ENCODE measurements at places on chromosomes 11 and 22.

DNA sequence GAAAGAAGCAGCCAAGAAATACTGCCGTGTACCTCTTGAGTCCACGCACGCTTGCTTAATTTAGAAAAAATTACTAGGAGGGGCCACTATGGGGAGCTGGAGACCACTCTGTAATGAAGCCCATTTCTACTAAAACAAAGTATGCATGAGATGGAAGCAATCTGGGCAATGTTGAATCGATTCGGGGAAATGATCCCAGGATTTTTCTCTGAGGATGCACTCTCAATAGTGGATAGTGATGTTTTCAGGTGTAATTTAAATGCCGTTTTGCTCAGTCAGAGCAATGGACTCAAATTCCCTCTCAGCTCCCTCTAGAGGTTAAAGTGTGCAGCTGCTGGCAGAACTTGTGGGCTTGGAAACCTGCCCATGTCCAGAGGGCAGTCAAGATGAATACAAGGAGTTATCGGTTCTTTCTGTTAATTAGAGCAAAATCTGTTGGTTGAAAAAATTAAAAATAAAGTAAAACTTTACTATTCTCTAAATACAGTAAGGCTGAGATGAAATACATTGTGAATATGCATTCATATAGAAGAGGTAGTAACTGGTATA is 64.1 kb downstream of the ME3 start:
- no peak for DNase-seq

DNA sequence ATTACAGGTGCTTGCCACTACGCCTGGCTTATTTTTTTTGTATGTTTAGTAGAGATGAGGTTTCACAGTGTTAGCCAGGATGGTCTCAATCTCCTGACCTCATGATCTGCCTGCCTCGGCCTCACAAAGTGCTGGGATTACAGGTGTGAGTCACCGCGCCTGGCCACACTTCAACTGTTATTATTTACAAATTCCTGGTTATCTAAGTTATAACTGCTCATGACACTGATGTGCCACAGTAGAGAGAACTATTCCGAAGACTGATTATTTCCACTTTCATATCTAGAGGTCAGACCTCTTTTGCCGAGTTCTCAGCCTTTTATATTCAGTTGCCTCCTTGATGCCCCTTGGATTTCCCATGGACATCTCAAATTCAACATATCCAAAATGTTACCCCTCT is 3.9 kb upstream of the NUP160 start:
- DNase-seq: no peak

DNA sequence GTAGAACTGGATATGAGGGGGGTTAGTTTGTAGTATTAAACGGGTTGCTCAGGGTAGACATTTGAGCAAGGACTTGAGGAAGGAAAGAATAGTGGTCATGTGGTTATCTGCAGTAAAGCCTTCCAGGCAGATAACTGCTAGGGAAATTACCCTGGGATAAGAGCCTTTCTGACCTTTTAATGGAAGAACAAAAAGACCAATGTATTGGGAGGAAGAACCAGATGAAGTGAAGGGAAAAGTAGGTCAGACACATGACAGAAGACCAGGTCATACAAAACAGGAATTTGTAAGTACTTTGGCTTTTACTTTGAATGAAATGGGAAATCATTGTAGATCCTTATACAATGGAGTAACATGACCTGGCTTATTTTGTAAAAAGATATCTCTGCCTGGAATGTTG is 241.9 kb upstream of the CTSC start:
- no peak for DNase-seq

DNA sequence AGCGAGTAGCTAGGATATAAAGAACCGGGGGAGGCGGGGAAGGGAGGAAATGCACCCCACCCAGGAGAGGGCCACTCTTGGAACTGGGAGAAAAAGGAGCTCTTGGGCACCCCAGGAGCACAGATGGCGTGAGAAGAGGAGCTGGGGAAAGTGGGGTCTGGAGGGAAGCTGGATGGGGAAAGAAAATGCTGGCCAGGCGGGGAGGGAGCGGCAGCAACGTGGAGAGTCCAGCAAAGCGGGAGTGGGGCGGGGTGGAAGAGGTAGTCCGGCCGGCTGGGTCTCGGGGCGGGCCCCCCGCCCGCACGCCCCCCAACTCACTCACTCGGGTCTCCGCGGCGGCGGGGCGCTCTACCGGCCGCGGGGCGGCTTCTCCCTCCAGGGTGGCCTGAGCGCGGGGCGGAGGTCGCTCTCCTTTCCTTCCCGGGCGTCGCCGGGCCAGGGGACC is 522 bp downstream of the TOB2 start:
- no peak for DNase-seq

- DNase-seq: no peak
Measured at GRCh38 chr11:71304045-71304444, 51.7 kb upstream of the SHANK2 start.

GRCh38 chr11:132111316-132111715 is 740.9 kb downstream of the NTM start:
- DNase-seq: no peak

DNA sequence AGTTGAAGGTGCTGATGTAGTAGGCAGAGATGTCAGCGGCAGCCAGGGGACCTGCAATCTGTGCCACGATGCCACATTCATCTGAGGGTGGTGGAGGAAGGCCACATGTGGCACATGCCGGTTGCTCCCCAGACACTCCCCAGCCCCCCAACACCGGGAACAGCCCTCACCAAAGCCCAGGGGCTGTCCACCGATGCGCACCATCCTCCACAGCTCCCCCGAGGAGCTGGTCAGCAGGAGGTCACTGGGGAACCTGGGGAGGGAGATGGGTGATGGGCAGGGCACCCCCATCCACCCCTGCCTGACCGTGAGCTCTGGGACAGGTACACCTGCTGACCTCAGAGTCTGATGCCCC is 3.5 kb downstream of the CASTOR1 start:
- DNase-seq: no peak

GRCh38 chr22:36757668-36758211 is 18.2 kb downstream of the IFT27 start:
- no peak for DNase-seq

DNA sequence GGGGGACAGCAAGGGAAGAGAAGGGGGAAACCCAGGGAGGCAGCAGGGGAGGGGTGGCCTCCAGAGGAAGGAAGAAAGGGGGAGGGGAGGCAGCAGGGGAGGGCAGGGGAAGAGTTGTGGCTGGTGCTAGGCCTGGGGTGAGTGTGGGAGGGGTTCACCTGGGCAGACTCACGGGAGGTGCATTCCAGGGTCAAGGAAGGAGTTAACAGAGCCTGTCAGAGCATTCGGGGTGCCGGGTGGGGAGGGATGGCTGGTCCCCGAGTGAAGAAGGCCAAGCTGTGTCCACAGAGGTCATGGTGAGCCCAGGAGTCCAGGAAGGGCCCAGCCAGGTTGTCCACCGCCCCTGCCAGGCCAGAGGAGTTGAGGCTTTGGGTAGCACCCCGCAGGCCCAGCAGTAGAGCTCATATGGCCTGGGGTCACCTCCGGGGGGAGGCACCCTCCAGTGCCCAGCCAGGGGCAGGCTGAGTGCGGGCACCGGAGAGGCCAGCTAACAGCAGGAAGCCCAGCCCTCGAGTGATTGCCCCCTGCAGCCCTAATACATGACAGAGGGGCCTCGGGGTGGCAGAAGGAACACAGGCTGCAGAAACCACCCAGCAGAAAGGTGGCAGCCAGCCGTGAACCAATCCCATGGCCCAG is 31.1 kb upstream of the PPARA start:
- DNase-seq: no peak

GRCh38 chr11:73670808-73671207 is 24.4 kb downstream of the PLEKHB1 start:
- DNase-seq: no peak

DNA sequence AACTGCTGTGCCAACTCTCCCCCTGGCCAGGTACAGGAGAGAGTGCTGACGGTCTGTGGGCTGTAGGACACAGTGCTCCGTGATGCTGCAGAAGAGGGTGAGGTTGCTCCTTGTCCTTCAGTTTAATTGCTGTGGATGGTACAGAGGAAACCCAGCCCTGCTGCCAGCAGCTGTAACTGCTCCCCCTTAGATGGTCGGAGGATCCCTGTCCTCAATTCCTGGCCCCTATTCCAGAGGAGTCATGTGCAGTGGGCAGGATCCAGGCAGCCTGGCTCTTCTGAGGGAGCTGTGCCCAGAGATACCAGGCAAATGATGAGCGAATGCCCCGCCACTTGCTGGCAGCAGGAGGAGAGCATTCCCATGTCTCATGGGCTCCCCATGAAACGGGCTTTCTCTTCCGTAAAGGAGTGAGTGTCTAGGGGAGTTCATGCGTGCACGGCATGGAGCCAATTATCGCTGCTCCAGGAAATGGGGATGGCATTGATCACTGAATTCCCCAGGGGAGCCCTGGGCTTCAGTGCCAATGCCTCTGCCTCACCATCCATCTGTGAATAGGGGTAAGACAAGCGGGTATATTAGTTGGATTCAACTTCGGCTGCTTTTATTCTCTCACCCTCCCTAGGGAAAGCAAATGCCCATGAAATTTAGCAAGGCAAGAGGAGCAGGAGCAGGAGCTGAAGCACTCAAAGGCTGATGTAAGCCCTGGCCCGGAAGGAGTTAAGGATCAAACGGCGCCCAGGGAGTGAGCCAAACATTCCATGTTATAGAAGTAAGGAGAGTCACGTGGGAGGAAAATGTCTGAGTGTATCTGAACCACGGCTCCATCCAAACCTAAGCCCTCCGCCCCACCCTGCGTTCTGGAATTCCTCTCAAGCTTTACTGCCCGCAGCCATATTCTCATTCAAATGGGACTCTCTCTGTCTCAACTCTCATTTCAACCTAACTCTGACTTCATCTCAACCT is 51.0 kb upstream of the CSNK2A3 start:
- DNase-seq: no peak

- DNase-seq: no peak
Measured at GRCh38 chr11:88478136-88478815, 140.7 kb upstream of the CTSC start.

- DNase-seq: no peak
Measured at GRCh38 chr11:102573851-102574250, 43.3 kb upstream of the MMP7 start.

- no peak for DNase-seq
Measured at GRCh38 chr11:131370901-131371790, 731 bp downstream of the NTM start.

DNA sequence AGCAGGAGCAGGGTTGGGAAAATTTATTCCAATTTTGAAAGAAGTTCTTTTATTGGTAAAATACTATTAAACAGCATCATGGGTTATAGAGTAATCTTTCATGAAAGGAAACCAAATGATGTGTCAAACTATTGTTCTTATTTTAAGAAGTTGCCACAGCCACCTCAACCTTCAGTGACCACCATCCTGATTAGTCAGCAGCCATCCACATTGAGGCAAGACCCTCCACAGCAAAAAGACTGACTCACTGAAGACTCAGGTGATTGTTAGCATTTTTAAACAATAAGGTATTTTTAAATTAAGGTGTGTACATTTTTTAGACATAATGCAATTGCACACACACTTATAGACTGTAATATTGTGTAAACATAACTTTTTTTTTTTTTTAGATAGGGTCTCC is 3.7 kb upstream of the HEPHL1 start:
- no peak for DNase-seq

GRCh38 chr22:45997077-45997776 is 20.3 kb upstream of the WNT7B start:
- peak; percentile 80 for DNase-seq

GRCh38 chr11:62337303-62338181 is at the start of gene ASRGL1:
TSS of gene ASRGL1 (plus strand) at chr11:62337448. CDS start at chr11:62337978, 530 bp downstream.
- no peak for DNase-seq

DNA sequence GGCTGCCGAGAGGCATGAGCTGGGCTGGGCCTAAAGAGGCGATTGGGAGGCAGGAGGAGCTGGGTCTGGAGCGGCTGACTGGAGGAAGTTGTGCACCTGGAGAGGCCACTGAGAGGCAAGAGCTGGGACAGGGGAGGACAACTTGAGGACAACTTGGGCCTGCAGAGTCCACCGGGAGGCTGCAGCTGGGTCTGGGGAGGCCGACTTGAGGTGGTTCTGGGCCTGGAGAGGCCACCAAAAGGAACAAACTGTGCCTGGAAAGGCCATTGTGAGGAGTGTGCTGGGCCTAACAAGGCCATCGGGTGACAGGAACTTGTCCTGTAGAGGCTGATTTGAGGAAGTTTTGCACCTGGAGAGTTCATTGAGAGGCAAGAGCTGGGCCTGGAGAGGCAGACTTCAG is 41.5 kb downstream of the OR4C45 start:
- DNase-seq: no peak

- peak; percentile 23 for DNase-seq
Measured at GRCh38 chr22:20495861-20496681, 476 bp upstream of the KLHL22 start.

DNA sequence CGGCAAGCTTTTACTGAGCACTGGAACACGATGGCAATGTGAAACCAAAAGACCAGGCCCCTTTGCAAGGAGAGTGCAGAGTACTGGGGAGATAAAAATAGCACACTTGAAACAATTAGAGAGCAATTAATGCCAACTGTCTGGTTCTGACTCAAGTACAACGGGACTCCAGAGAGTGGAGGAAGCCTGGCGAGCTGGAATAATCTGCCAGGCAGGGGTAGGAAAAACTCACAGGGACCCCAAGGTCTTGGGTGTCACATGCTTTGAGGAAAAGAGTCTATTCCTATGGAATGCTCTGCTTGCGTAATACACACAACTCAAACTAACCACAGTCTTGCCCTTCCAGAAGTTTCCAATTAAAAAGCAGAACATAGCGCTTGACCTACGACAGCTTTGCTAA is 113.0 kb upstream of the CLMP start:
- peak; percentile 47 for DNase-seq

- DNase-seq: no peak
Measured at GRCh38 chr22:48249713-48250268, 1487.3 kb downstream of the TBC1D22A start.

DNA sequence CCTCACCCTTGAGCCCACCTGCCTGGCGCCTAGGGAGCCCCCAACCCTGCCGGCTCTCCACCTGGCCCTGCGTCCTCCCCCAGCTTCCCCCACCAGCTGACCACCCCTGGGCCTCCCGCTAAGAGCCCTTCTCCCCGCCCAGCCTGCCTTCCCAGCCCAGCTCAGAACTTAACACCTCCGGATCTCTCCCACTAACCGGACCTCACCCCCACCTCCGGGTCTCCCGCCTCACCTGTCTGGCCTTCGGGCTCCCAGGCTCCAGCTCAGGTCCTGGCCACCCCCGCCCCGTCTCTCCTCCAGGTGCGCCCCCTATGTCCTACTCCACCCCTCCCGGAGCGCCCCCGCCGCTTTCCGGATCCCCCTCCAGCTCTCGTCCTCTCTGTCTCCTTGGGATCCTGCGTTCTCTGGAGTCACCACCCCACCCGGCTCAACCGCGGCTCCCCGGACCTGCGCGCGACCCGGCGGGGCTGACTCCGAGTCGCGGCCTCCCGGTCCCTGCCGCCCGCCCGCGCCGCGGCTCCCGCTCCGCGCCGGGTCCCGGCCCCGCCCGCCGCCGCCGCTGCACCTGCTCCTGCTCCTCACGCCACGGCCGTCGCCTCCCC is at the start of gene KCNJ11:
Gene KCNJ11 (minus strand): TSS at position 51 of the 602 bp plus-strand sequence. CDS start 568 bp downstream, outside the sequence.
- DNase-seq: no peak

- DNase-seq: no peak
Measured at GRCh38 chr11:78514922-78515502, 59.7 kb downstream of the NARS2 start.

GRCh38 chr22:45678961-45679912 is 7.6 kb downstream of the ATXN10 start:
- DNase-seq: no peak

GRCh38 chr22:22037229-22037628 is 54.6 kb upstream of the TOP3B start:
- DNase-seq: no peak

- no peak for DNase-seq
Measured at GRCh38 chr11:15829312-15829711, 527.0 kb downstream of the SOX6 start.

GRCh38 chr11:30329150-30329940 is 6.4 kb downstream of the ARL14EP start:
- DNase-seq: no peak

GRCh38 chr11:104764710-104765045 is 133.6 kb downstream of the CASP12 start:
- no peak for DNase-seq
